ENCODE measurements at places on chromosomes 11 and 22.
A peak's percentile ranks its signal among the peaks of the same experiment; 100 is the strongest.

DNA sequence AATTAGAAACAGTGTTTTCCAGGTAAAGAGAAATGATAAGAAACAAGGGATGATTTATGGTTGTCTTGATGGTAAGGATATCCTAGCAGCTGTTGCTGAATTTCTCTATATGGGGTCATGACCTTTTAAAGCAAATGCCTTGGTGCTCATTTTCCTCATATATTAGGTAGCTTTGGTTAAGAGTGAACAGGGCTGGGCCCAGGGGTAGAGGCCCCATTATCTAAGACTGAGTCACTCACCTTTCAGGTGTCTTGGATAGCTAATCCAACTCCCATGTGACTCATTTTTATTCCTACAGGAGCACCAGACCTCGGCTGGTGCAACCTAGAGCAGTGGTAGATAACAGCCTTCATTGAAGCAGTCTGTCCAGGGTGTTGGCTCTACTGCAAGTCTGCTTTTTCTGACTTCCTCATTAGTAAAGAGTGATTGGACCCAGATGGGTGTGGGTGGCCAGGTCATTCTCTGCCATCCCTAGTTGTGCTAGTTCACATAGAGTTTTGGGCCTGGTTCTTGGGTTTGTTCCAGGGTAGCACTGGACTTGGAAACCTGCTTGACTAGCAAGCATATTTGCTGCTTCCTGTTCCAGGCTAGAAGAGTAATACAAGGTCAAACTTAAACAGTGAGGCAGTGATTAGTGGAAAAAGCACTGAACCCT is 37.4 kb downstream of the CTNND1 start:
- no peak for DNase-seq

- DNase-seq: no peak
Measured at GRCh38 chr11:108886660-108887009, 221.8 kb downstream of the DDX10 start.

- no peak for DNase-seq
Measured at GRCh38 chr11:115207166-115207591, 297.0 kb downstream of the CADM1 start.

DNA sequence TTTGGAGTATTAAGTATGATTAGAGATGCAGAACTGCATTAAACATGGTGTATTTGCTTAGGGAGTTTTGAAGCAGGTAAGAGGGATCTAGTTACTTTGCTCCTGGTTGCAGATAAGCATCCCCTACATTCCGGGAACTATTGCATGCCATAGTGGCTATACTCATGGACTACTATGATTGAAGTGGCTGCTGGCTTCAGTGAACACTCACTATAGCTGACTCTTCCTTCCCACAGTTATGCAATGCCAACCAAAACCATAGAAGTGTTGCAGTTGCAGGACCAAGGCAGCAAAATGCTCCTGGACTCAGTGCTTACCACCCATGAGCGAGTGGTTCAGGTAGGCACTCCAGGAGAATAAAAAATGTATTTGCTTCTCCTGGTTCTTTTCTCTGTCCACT is 17.0 kb downstream of the COA4 start:
- DNase-seq: no peak

DNA sequence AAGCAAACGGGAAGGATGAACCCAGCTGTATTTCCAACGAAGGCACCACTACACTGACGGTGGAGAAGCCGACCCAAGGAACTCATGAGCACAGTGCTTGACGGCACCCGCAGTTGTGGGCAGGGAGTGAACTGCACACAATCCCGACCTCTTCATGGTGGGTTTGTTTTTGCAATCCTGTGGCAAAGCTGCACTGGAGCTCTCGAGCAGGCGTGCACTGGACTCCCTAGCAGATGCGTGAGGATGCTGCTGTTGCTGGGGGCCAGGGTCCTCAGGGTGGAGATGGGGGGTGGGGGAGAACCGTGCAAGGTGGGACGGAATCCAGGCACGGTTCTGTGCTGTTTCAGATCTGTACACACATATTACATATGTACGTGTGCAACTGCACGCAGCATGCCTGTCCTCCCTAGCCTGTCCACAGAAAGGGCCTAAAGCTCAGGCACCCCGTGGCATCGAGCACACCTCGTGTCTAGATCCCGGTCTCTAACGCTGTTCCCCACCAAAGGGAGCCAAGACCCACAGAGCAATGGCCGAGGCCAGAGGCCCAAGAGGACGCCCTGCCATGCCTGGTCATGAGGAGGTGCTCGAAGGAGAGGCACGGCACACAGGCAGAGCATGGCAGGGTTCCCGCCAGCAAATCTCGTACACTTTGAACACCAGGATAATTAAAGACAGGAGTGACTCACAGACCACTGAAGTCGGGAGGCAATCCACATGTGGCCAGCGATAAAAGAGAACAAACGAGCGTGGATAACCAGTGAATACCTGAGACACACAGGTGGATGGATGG is 17.6 kb downstream of the ALG12 start:
- DNase-seq: no peak

- DNase-seq: no peak
Measured at GRCh38 chr11:97231231-97231630, 841.4 kb downstream of the JRKL start.

- no peak for DNase-seq
Measured at GRCh38 chr11:134343646-134344045, 11.9 kb downstream of the GLB1L2 start.

- DNase-seq: no peak
Measured at GRCh38 chr22:29393019-29393608, 4.7 kb upstream of the AP1B1 start.

DNA sequence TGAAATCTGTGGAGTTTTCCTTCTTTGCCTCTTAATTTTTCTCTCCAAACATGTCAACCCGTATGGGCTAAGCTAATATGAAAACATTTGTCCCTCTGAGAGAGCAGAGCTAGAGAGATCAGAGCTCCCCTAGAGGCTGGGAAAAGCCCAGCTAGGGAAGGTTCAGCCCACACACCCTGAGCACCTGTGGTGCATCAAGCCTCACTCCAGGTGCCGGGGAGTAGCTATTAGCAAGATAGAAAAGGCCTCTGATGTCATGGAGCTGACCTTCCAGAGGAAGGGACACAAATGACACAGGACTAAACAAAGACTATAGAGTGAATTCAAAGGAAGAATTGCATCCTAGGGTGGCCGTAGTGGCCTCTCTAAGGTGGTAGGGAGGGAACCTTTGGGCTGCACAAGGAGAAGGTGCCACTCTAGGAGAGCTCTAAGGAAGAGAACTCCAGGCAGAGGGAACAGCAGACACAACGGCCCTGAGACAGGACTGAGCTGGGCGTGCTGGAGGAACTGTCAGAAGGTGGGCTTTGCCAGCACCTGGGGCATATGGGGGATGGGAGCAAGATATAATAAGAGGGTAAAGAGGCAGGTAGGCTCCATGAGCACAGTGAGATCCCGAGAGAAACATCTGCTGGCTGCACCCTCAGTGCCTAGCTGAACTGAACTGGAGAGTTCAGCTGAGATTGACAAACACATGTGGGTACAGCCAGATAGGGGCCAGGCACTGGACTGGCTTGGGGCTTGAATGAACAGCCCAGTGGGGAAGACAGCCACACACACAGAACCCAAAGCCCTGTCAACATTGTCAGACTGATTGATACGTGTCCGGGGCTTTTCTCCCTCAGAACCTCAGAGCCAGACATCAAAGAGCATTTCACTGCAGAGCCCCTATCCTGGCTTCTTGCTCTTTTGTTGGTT is 65.5 kb upstream of the DRD2 start:
- DNase-seq: no peak

- no peak for DNase-seq
Measured at GRCh38 chr22:25068707-25069106, 116.2 kb downstream of the KIAA1671 start.

GRCh38 chr11:12285811-12286222 is 91.6 kb upstream of the PARVA start:
- DNase-seq: no peak

GRCh38 chr11:107446822-107447431 is 10.7 kb downstream of the CWF19L2 start:
- DNase-seq: no peak

DNA sequence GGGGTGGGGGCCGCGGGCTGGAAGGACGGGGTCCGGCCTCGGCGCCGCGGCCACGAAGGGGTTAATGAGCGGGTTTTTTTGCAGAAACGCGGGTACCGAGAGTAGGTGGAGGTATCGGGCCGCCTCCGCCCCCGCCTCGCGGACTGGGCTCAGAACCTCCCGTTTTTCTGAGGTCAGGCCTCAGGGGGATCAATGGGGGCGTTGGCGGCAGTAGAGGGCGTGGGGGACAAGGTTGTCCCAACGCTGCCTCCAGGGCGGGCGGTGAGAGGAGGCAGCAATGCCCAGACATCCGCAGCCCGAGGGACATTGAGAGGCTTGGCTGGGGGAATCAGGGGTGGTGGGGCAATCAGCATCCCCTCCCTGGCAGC is 34.8 kb upstream of the PRODH start:
- no peak for DNase-seq

DNA sequence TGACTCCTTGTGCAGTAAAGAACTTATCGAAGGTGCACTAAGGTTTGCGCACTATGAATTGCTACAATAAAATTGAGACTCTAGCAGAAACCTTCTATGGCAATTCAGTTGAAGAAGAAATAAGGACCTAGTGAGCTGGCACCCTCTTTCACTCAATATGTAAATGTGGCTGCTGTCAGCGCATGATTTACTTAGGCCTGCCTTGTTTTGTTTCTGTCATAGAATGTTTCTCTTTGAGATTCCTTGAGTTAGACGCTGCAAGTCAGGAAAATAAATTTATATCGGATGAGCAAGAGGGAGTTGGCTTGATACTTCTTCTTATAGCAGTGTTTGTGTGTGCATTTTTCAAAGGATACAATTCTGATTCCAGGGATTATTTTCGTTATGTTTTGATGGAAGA is 322.1 kb downstream of the BLID start:
- no peak for DNase-seq

GRCh38 chr11:131186629-131187101 is 183.8 kb upstream of the NTM start:
- DNase-seq: no peak

DNA sequence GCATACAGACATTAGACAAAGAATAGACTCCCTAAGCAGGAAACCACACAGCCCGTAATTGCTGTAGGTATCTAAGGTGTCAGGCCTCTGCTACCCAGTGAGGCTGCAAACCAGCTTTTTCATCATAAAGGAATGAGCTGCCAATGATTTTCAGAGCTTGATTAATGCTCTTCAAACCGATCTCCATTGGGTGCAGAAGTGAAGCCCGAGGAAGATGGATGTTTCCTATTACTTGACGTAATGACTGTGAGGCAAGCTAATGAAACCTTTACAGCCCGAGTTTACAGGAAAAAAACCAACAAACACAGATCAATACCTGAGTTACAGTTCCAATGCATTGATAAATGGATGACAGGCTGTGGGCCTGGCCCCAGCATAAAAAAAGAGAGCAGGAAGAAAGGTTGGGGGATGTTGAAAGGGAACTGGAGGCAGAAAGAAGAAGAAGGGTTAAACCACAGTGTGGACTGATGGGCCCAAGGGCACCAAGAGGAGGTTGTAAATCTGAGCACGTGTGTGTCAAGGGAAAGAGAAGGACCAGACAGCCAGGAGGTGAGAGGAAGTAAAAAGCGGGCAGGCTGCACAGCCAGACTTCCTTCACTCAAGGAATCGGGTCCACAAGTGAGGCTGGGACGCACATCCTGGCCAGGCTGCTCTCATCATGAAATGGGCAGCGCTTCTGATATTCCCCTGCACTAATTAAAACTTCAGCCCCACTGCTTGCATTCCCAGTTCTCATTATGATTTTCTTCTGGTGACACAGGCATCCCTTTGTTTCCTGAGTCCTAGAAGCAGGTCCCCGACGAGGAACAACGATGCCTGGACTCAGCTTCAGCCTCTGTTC is 70.6 kb upstream of the NTM start:
- no peak for DNase-seq

GRCh38 chr11:48020092-48020755 is 39.9 kb downstream of the PTPRJ start:
- no peak for DNase-seq

DNA sequence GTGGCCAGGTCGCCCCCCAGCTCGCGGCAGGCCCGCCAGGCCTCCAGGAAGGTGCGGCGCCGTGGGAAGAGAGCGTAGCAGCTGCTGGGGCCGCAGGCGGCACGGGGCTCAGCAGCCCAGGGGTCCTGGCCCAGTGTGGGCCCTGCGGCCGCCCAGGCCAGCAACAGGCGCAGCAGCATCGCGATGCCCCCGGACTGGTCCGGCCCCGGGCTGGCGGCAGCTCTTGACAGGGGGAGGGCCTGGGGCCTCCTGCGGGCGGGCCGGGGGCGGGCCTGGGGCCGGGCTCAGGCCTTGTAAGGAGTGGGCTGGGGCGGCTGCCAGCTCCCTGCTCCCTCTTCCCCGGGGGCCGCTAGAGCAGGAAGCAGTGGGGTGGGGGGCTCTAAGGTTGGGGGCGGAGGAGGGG is at the start of gene CD248:
Gene CD248 (minus strand): TSS at position 196 of the 403 bp plus-strand sequence. CDS start 17 bp downstream, at position 179.
- DNase-seq: peak; percentile 34

GRCh38 chr11:73766763-73767162 is 5.9 kb upstream of the RAB6A start:
- DNase-seq: no peak

DNA sequence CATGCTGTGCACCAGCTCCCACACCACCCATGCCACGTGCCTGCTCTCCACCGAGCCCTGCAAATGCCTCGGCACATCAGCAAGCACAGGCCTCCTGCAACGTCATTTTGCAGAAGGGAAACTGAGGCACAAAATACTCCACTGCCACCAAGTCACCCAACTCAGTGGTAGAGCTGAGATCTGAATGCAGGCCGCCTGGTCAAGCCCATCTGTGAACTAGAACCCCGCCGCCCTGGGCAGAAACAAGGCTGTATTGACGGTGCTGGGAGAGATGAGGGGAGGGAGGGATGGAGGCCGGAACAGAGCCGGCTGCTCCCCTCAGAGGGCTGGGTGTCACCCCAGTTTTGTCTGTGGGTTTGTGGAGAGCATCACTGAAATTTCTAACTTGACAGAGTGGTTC is 81.4 kb downstream of the CDKN1C start:
- DNase-seq: no peak

DNA sequence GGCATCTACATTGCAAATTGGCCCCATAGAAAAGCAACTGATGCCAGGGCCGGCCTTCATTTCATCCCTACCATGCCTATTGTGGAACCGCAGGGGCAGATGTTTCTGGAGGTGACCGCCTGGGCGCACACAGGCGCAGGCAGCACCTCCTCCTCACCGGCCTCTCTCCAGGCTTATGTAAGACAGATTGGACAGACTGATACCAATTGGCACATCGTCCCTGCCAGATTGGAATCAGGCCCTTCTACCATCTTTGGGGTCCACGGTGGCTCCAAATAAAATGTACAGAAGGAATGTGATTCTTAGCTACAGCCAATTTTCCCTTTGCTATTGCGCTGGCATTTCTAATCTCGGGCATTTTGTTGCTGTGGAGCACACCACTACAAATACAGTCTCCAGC is 732.6 kb downstream of the NTM start:
- no peak for DNase-seq

GRCh38 chr11:92765082-92765840 is 204.2 kb upstream of the MTNR1B start:
- DNase-seq: no peak

- DNase-seq: peak; percentile 71
Measured at GRCh38 chr22:36317658-36318271, 64.8 kb downstream of the APOL1 start.
